ENCODE measurements at places on chromosomes 6 and 20.

DNA sequence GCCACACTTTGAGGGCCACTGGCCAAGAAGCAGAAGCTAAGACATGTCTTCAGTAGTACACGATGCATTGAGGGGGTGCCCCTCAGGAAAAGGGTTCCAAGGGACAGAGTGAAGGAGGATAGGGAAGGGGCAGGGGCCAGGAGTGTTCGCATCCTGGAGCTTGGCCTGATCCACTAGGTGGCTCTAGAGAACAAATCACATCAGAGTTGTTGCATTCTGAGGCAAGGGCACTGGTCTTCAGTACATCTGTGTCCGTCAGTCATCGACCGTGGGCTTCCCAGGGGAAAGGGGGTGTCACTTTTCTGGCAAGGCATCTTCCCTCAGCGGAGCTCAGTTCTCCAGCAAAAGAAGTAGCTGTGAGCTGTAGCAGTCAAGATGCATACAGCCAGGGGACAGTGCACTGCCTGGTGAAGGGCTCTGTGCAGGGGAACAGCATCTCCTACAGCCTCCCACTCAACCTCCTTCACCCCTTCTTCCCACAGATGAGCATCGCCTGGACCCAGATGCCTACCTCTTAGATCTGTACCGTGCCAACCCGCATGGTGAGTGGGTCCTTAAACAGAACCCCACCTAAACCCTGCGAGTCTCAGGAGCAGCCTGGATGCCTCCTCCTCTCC lies 47.8 kb downstream of the ARHGAP40 start:
- H3K4me3 ChIP-seq, result no peak overlapping the region
- no peak overlapping the region for H3K27ac ChIP-seq

- no peaks in the 10 kb centered on the region for H3K36me3 ChIP-seq
- DNase-seq, result peak; percentile 91
- peaks cover 38% of the 10 kb centered on the region for H3K4me1 ChIP-seq
- H3K4me3 ChIP-seq, result peak overlapping the region; percentile 92
- no peaks in the 10 kb centered on the region for H3K27me3 ChIP-seq
These were observed 657 bp downstream of the RALY start for GRCh38 chr20:33994222-33994913.

GRCh38 chr6:36539814-36540568 lies 7.3 kb downstream of the STK38 start:
- DNase-seq, result no peak
- H3K27ac ChIP-seq, result no peak overlapping the region
- no peaks in the 10 kb centered on the region for H3K36me3 ChIP-seq

DNA sequence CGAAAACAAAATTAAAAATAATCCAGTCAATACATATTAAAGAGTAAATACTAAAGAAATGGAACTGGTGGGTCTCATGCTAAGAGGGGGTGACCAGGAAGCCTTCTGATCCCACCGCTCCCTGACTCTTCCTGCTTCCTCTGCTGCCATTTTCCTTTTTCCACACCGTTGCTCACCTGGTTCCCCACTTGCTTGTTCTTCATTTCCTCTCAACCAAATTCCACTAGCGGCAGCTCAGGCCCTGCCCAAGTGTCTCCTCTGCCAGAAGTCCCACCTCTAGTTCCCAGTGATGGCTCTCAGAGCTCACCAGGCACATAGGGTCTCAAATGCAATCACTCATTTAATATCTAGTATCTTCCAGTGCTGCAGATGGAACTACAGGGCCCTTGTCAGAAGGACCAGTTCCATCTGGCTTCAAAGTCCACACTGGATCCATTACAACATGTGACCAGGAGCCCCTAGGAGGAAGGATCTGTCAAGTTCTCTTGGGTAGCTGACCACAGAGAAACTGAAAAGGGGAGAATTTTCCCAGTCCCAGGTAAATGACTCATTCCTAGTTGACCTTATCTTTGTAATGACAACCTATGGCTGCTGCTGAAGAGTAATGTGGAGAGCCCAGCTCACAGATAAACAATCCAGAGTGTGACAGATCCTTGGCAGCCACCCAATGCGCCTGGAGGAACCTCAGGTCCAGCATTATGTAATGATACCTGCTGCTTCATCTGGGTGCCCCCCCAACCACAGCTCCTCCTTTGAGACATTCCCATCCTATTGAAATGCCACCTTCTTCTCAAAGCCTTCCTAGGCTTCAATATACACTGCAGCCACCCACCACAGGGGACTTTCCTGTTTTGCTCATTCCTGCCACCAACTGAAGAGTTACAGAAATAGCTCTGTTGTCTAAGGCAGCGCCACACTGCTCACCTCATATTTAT lies 38.2 kb downstream of the ELMO2 start:
- H3K4me3 ChIP-seq, result no peak overlapping the region
- no peak for DNase-seq
- H3K27ac ChIP-seq, result peak overlapping the region; percentile 44
- H3K27me3 ChIP-seq, result no peaks in the 10 kb centered on the region
- peaks cover 4% of the 10 kb centered on the region for H3K4me1 ChIP-seq

DNA sequence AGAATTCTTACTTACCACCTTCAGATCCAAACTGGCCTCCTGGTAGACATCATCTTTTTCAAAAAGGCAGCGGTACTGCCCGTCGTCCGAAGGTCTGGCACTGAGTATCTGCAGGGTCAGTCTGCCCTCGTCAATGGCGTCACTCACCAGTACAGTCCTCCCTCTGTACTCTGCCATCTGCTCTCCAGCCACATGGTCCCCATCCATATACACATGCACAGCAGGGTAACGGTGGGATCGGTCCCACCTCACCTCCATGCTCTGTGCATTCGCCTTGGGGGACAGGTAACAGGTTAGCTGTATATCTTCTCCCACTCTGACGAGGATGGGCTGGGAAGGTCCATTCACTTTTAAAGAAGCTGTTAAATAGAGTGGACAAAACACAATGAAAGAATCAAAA lies 11.0 kb downstream of the BTNL2 start:
- no peaks in the 10 kb centered on the region for H3K4me1 ChIP-seq
- H3K4me3 ChIP-seq, result no peak overlapping the region
- no peaks in the 10 kb centered on the region for H3K36me3 ChIP-seq
- no peak for DNase-seq

GRCh38 chr20:33549229-33549999 lies 59.5 kb downstream of the CBFA2T2 start:
- H3K4me1 ChIP-seq, result peaks cover 13% of the 10 kb centered on the region
- H3K4me3 ChIP-seq, result no peak overlapping the region
- peaks cover 7% of the 10 kb centered on the region for H3K36me3 ChIP-seq

DNA sequence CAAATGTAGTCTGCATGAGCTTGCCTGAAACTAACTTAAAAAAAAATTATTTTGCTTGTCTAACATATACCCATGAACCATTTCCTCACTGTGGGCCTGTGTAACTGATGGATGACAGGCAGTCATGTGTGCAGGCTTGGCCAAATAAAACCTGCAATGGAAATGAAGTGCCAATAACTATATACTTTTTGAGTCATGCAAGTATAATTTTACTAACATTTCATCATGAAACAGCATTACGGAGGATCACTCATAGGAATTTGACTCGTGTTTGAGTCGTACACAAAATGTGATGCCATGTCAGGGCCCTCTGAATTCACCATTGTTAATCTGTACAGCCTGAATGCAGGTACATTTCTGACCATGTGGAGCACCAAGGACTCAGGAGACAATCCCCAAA lies 46.6 kb downstream of the HDDC2 start:
- no peak overlapping the region for H3K4me3 ChIP-seq
- no peak for DNase-seq
- H3K4me1 ChIP-seq, result no peaks in the 10 kb centered on the region

- H3K27me3 ChIP-seq, result no peaks in the 10 kb centered on the region
- H3K4me3 ChIP-seq, result no peak overlapping the region
- H3K27ac ChIP-seq, result no peak overlapping the region
- DNase-seq, result no peak
- H3K4me1 ChIP-seq, result no peaks in the 10 kb centered on the region
These were observed 765.0 kb downstream of the HDGFL1 start for GRCh38 chr6:23334360-23334759.

DNA sequence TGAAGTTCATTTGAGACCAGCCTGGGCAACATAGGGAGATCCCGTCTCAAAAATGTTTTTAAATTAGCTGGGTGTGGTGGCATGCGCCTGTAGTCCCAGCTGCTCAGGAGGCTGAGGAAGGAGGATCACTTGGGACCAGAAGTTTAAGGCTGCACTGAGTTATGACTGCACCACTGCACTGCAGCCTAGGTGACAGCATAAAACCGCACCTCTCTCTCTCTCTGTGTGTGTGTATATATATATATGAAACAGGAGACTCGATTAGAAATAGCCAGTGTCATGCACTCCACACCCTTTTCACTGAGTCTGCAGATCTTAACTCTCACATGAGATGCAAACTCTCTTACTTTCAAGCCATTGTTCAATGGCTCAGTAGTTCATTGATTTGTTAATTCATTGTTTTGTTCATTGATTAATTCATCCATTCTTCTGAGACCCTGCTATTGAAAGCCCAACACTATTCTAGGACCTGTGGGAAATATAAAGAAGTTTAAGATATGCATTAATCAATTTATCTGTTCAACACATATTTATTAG lies 52.4 kb upstream of the MRPS10 start:
- no peaks in the 10 kb centered on the region for H3K36me3 ChIP-seq
- no peak overlapping the region for H3K4me3 ChIP-seq
- no peak overlapping the region for H3K27ac ChIP-seq
- H3K27me3 ChIP-seq, result no peaks in the 10 kb centered on the region
- H3K4me1 ChIP-seq, result no peaks in the 10 kb centered on the region

- no peak for DNase-seq
- H3K27me3 ChIP-seq, result no peaks in the 10 kb centered on the region
- H3K27ac ChIP-seq, result no peak overlapping the region
- H3K36me3 ChIP-seq, result no peaks in the 10 kb centered on the region
These were observed 89.0 kb downstream of the TOX2 start for GRCh38 chr20:44003609-44004008.

DNA sequence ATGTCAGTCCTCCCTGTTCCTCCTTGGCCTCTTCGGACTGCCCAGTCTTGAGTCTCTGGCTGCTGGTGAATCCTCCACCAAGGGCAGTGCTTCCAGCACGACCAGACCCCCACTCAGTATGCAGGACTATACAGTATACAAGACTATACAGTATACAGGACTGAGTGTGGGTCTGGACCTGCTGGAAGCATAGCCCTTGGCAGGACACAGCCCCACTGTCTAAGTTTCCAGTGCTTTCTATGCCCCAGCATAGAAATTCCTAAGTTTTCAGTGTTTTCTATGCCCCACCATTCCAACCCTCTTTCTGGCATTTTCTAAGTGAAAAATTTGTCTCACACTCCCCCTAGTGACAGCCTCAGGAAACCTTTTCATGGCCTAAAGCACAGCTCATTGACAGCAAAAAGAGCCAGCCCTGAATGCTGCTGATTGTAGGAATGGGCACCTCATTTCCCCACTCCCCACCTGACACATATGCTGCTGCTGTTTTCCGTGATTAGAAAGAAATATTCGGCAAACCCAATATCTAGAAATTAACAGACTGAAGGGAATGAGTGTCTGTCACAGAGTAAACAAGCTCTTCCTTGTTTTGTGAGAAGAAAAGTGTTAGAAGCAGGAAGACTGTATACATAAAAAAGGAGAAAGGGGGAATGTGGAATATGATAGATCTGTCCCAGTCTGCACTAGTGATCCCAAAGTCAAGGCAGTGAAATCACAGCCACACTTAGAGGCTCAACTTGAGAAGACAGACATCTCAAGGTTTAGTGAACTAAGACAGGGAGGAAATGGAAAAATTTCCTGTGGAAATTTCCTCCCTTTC lies 206.9 kb downstream of the IBTK start:
- H3K4me1 ChIP-seq, result no peaks in the 10 kb centered on the region
- no peak for DNase-seq
- no peak overlapping the region for H3K4me3 ChIP-seq
- no peaks in the 10 kb centered on the region for H3K36me3 ChIP-seq

- H3K4me1 ChIP-seq, result no peaks in the 10 kb centered on the region
- H3K27ac ChIP-seq, result peak overlapping the region; percentile 48
- H3K27me3 ChIP-seq, result no peaks in the 10 kb centered on the region
- no peaks in the 10 kb centered on the region for H3K36me3 ChIP-seq
These were observed 13.3 kb upstream of the RBPJL start for GRCh38 chr20:45293041-45294002.

GRCh38 chr6:144104488-144104887 lies 9.1 kb upstream of the SF3B5 start:
- no peak overlapping the region for H3K27ac ChIP-seq
- no peaks in the 10 kb centered on the region for H3K36me3 ChIP-seq
- no peaks in the 10 kb centered on the region for H3K27me3 ChIP-seq
- no peak for DNase-seq
- H3K4me1 ChIP-seq, result no peaks in the 10 kb centered on the region

Measured in pancreas (tissue), 10 donors.